Stimulated activated naive CD4-positive, alpha-beta T cell (primary cell): ENCODE measurements at places on chromosomes 6 and 20.

GRCh38 chr6:96499781-96500180, 21.8 kb upstream of the UFL1 start:
- no peak for DNase-seq

DNA sequence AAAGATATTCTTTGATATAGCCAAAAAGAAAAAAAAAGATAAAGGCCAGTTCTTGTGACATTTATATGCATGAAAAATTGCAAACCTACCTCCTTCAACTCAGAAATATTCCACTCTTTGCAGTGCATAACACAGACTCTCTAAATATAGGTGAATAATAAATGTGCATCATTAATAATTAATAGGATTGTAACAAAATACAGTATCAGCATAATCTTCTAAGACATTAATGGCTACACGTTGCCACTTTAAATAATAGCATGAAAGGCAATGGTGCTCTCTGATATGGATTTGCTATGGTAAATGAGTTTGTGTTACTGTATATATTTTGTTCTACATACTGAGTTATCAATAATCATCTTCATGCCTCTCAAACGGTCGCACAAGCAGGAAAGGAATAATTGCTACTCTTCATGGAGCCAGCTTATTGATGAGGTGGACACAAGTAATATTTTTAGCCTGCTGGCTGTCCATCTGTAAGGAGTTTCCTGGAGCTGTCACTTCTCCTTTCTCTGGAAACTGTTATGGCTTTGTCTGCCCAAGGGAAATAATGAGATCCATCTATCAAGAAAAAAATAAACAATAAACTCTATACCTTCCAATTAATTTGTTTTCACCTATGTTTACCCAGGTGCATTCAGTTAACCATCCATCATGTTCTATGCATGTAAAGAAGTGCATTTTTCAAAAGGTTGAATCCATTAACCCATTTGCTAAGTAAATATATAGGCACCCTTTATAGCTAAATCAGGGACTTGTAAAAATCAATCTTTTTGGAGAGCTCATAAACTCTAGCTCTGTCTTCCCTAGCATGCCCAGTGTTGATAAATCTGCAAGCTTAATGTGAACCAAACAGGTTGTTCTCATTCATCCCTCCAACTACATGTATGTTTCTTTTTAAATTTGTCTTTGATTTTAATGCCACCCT, 253.0 kb downstream of the NKAIN2 start:
- no peak for DNase-seq

DNA sequence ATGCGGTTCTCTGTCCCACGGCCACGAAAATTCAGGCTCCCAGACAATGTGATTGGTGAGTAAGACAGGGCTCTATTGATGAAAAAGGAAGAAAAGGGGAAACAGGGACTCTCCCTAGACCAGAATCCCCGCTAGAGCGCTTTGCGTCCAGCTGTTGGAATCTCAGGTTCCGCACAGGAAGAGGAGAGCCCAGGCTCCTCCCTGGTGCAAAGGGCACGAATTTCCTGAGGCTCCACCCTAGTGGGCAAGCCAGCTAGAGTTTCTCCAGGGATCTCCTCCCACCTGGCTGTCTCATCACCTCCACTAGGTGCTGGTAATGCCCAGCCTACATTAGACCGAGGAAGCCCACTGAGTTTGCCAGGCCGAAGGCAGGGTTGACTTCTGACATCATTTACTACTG, 135.9 kb upstream of the SOX4 start:
- no peak for DNase-seq

DNA sequence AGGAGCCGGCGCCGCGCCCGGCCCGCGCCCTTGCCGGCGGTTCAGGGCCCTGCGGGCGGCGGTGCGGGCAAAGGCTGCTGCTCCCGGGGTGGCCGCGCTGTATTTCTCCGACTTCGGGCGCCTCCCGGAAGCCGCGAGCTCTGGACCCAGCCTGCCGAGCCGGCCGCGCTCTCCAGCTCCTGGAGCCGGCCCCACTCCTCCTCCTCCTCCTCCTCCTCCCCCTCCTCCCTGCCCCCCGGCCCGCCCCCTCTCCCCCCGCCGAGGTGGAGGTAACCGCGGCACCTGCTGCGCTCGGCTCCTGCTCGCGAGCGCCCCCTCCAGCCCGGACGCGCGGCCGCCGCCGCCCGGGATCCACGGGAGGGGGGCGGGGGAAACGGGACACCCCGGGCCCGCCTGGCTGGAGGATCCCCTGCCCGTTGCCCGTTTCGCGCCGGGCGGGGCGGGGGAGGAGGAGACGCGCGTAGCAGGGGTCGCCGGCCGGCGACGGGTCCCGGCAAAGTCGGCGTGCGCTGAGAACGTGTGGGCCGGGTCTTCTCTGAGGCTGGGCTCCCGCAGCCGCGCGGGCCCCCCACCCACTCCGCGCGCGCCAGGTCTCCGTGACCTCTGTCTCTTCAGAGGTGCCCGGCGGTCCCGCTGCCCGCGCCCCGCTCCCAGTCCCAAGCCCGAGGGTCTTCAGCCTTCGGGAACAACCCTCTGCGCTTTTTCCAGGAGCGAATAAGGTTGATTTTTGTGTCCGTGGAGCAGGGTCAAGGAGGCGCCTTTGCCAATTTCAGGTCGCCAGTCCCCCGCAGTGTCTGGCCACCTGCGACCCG, at the start of gene SLC22A23:
SLC22A23 (minus strand) TSS at position 153 of the 812 bp plus-strand sequence. CDS start 491 bp downstream, outside the sequence.
- peak; percentile 85 for DNase-seq

DNA sequence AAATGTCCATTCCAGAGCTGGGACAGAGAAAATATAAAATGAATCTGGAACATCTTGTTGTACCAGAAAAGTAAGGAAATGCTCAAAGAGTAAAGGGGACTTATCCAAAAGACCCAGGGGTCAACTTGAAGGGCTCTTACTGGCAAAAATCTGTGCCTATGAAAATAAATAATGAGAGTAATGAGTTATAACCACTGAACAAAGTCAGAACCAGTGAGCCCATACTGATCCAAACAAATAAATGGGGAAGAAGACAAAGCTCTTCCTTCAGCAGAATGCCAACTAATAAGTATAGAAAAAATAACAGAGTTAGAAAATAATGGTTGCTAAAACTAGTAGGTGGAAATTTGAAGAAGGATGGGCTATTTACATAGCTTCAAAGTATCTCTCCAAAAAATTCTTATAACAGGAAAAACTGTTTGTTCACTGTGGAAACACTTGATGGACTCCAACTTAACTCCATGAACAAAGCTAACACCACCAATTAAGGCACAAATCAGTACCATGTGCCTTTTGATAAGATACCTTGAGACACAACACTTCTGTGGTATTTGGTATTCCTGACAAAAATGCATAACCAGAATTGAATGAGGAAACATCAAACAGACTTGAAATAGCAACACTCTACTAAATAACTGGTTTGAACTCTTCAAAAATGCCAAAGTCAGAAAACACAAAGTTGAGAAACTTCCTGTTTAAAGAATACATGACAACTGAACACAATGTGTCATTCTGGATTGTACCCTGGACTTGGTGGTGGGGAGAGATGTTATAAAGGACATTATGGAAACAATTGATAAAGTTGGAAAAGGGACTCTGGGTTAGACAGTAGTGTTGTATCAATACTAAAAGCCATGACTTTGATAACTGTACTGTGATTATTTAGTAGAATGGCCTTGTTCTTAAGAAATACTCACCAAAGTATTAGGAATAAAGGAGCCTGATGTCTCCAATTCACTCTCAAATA, 197.5 kb downstream of the ISM1 start:
- DNase-seq: no peak

GRCh38 chr20:58216334-58216733, 12.1 kb downstream of the ANKRD60 start:
- DNase-seq: no peak

- DNase-seq: no peak
These were observed 3.5 kb upstream of the APOBEC2 start for GRCh38 chr6:41049521-41049920.
